ENCODE measurements at places on chromosomes 6 and 20.

DNA sequence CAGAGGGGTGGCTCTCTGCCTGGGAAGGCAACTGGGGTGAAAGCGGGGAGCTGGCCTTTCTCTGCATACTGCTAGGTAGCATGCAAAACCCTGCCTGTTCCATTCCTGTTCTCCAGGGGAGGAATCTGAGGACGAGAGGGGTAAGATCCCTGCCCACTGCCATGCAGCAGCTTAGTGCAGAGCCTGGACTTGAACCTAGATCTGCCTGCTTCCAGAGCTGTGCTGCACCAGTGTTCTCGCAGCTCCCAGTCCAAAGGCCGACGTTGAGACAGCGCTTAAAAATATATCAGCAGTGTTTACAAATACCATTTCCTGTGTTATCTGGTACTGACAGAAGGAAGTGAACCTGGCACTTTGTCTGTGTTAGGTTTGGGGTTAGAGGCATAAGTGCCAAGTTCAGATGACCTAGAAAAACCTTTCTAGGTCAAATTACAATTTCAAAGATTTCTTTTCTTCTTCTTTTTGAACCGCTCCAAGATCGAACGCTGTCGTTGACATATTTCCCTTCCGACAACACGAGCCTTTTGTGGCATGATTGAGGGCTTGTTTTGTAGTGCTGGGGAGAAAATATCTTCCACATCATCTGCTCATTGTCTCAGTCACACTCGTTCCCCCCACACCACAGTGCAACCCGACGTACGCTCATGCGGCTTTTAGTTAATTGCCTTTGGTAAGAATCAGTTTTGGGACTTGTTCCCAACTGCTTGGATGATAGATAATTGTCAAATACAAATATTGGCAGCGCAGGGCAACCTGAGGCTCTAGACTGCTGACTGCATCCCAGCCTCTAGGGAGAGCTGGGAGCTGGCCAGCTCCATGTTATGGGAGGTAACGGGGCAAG lies 44.6 kb downstream of the TOX2 start:
- no peak for DNase-seq

GRCh38 chr6:155177363-155177961 lies 86.4 kb upstream of the CLDN20 start:
- DNase-seq, result peak; percentile 69

- DNase-seq, result no peak
Measured at GRCh38 chr20:14712302-14712739, 374.9 kb upstream of the FLRT3 start.

DNA sequence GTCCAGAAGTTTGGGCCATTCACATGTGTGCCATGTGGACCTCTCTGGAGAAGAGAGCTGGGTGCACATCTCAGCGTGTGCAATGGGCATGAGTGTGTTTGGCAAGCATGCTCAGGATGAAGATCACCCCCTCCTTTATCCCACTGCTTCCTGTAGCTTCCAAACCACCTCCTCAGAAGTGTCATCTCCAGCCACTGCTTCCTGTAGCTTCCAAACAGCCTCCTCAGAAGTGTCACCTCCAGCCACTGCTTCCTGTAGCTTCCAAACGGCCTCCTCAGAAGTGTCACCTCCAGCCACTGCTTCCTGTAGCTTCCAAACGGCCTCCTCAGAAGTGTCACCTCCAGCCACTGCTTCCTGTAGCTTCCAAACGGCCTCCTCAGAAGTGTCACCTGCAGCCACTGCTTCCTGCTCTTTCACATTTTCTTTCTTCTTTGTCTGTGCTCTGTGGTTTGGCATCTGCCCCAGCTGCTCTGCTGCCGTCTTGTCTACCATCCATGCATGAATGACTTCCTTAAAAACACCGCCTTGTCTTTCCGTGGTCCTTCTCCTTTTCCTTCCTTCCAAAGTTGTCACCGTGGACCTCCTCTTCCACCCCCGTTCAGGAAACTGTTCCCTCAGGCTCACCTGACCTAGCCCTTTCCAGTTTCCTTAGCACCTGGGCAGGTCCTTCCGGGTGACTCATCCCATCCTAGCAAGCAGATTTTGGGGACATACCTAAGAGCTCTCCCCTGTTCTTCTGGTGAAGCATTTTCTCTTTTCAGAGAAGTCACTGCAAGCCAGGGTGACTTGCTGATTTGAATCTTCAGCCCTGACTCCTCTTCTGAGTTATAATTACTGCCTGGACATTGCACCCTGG lies 43.5 kb upstream of the TIAM2 start:
- DNase-seq, result peak; percentile 71

DNA sequence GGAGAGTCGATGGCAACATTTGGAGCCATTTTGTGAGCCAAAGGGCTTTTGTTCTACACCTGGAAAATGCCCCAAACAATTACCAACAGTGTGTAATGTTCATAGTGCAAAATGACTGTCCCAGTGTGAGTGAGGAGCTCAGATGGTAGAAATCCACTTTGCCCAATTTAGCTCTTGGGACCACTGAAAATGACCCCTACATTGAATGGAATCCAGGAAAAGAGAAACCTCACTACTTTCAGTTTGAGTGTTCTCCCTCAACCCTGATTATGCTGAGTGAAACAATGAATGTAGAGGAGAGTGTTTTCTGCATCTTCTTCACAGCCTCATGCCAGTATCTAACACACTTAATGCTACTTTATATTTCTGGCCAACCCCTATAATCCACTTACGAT lies 84.9 kb upstream of the NRN1 start:
- DNase-seq, result no peak

DNA sequence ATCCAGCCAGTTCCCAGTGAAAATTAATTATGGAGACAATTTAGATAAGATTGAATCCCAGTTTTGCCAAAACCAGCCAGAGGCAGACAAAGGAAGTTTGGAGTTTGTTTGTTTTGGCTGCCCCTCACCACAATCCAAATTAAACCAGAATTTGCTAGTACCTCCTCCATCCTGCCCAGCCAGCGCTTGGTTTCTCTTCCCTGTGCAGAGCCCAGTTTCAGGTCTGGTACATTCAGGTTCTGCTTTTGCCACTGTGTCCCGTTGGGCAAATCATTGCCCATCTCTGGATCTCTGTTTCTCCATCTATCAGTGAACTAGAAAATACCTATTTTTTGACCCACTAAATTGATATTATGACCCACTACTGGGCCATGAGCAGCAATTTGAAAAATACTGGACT lies 26.4 kb downstream of the FOXP4 start:
- no peak for DNase-seq

GRCh38 chr6:41555326-41556300 lies 9.4 kb downstream of the FOXP4 start:
- no peak for DNase-seq

DNA sequence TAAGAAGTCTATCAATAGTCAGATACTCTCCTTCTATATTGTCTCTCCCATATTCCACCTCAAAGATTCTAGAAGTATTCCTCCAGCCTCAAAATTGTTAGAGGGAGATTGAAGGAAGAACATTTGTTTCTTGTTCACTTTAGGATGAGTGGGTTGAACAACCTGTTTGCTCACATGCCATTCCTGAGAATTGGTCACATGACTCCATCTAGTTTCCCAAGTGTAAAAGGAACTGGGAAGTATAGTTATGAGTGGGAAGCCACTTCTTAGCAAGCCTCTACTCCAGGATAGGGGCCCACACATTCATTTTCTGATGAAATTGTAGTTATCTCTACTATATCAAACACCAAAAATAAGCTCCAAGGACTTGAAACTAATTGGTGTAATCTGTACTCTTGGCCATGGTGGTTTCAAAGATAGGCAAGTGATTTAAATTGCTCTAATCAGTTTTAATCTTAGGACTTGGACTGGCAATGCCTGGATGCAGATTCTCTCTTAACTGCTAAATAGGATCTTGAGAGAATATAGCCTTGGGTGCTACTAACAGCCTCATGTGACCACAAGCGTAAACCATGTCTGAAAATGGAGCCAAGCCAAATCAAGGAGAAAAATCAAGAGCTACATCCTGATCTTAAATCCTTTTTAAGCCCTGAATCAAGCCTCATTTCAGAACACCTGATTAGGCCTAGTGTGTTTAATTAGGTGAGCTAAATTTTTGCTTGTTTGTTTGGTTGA lies 758.7 kb upstream of the MAN1A1 start:
- no peak for DNase-seq

DNA sequence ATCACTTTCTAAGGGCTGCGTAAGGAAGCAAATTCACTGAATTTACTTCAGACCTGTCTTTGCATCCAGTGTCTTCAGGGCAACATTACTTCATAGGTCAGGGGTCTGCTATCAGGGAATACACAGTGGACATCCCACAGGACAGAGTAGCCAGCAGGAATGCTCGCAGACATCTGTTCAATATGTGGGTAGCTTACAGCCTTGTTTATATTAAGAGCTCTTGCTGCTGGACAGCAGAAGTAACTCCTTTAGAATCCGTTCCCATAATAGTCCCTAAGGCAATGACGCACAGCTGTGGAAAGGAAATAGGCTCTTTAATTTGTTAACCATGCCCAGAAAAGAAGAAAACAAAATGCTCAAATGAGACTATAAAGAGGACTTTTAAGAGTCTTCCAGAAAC lies 198.7 kb downstream of the MOXD1 start:
- DNase-seq, result no peak

DNA sequence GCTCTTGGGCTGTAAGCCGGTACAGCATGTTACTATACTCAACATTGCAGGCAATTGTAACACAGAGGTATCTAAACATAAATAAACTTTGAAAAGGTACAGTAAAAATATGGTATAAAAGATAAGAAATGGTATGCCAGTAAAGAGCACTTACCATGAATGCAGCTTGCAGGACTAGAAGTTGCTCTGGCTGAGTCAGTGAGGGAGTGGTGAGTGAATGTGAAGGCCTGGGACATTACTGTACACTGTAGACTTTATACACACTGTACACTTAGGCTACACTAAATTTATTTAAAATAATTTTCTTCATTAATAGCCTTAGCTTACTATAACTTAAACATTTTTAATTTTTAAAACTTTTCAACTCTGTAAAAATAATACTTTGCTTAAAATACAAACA lies 37.8 kb upstream of the ANKEF1 start:
- no peak for DNase-seq

GRCh38 chr6:33652002-33652401 lies 30.9 kb downstream of the ITPR3 start:
- no peak for DNase-seq

GRCh38 chr6:148746363-148747144 lies at the start of gene UST:
Gene UST (plus strand): TSS chr6:148747030. CDS start chr6:148747431, 401 bp downstream.
- peak; percentile 90 for DNase-seq

DNA sequence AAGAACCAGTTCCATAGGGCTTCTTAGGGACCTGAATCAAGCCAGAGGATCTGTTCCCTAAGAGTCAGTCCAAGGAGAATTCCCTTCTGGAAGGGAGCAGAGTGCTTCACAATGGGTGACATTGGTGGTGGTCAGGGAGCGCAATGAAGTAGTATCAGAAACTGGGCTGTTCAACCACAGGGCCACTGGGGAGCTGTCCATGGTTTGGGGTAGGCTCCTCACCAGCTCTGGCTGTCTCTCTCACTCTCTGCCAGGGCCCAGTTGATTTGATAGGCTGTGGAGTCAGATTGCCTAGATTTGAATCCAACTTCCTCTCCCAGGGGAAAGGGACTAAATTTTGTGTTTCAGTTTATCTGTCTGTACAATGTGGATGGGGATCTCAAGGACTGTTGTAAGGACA lies 36.7 kb upstream of the CHD6 start:
- no peak for DNase-seq

DNA sequence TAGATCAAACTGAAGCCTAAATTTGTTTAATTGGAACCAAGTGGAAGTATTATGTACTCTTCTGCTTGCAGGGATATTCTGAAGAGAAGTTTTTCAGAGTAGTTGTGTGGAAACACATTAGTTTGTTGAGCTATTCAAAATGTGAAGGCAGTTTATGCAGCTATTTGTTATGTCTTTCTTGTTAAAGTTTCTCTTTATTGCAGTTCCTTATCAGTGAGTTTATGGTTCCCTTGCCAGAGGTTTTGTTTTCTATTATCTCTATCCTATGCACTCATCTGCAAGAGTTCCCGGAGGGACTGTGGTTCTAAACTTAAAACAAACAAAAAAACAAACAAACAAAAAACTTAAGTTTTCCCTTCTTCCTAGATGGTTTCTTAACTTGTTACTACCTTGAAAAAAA lies 143.7 kb upstream of the SLC22A16 start:
- DNase-seq, result no peak

- no peak for DNase-seq
Measured at GRCh38 chr6:57026001-57026400, 20.5 kb upstream of the KIAA1586 start.

GRCh38 chr6:14216946-14217684 lies 99.5 kb downstream of the CD83 start:
- DNase-seq, result no peak

DNA sequence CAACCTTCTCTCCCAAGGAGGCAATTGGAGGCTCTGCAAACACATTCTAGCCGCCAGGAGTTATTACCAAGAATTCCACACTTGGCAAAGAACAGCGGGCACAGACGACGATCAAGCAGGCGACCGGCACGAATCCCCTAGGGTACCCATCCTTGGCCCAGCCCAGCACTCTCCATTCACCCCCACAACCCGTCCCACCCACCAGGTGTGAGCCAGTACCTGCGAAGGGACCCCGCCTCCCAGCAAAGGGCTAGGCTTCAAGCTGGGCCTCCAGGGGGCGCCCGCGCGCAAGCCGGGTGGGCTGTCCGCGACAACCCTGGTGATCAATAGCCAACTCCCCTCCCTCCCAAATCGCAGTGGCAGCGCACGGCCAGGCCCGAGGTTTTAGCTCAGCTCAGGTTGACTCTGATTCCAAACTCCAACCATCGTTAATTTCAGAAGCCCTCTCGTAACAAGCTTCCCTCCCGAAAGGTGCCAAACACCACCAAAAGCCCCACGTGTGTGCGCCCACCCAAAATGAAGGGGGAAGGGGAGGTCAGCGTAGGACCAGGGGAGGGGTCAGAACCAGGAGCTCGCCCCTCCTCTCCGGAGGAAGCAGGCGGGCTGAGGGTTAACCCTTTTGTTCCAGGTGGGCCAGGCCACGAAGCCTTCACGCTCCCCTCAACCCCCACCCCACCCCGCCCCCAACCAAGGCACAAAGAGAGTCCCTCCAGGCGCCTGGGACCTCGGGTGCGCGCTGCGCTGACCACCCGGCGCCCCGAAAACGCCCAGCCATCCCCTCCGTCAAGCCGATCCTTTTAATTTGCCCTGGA lies 2.1 kb downstream of the SALL4 start:
- DNase-seq, result peak; percentile 47

DNA sequence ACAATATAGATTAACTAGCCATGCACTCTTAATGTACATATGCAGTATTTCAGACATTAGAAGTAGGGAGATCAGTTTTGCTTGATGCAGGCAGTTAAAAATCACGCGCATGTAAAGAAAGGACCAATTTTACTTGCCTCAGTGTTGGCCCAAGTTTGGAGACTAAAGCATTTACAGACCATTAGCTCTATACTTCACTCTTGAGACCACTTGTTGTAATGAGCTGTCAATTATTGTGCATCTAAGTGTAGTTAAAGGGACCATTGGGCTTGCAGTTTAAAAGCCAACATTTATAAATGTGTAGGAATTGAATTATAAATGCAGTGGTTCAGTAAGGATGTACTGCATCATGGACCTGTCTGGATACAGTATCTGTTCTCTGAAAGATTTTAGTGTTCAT lies 53.7 kb downstream of the PLCB4 start:
- no peak for DNase-seq

- DNase-seq, result no peak
Measured at GRCh38 chr6:41247882-41248705, 19.9 kb downstream of the TREML4 start.

GRCh38 chr6:30378290-30378937 lies 33.5 kb downstream of the RPP21 start:
- DNase-seq, result no peak

- DNase-seq, result peak; percentile 92
Measured at GRCh38 chr20:1803061-1803931, 91.9 kb upstream of the SIRPA start.

GRCh38 chr6:15405129-15406068 lies 159.5 kb downstream of the JARID2 start:
- no peak for DNase-seq

Measured in B cell (primary cell).